SK-MEL-5 (cell line): ENCODE measurements at places on chromosomes 5 and 9.

DNA sequence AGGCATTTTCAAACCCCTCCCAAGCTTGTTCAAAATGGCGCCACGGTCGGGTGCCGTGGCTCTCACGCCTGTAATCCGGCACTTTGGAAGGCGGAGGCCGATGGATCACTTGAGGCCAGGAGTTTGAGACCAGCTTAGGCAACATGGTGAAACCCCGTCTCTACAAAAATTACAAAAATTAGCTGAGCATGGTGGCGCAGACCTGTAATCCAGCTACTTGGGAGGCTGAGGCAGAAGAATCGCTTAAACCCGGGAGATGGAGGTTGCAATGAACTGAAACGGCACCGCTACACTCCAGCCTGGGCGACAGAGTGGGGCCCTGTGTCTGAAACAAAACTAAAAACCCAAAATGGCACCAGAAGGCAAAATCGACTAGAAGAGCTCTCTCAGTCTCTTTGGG lies 142.0 kb downstream of the MTX3 start:
- DNase-seq = no peak

DNA sequence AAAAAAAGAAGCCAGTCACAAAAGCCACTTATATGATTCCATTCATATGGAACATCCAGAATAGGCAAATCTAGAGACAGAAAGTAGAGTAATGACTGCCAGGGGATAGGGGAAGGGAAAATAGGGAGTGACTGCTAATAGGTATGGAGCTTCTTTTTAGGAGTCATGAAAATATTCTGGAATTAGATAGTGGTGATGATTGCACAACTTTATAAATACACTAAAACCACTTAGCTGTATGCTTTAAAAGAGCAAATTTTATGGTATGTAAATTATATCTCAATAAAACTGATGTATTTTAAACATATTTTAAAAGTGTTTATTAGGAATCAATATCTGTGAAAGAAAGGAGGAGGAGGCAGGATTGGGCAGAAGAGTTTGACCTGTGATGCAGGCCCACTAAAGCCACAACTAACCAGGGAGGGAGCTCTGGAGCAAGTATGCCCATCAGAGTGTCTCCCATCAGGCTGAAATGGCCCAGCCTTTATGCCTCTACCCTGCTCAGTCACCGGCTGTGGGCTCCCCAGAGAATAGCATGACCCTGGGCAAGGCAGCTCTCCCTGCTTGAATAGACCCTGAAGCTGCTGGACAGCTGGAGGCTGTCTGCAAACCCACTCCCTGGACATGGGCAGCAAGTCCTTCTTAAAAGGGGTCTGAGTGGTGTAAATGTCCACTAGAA lies 96.0 kb upstream of the SLC44A1 start:
- peak; percentile 44 for DNase-seq

DNA sequence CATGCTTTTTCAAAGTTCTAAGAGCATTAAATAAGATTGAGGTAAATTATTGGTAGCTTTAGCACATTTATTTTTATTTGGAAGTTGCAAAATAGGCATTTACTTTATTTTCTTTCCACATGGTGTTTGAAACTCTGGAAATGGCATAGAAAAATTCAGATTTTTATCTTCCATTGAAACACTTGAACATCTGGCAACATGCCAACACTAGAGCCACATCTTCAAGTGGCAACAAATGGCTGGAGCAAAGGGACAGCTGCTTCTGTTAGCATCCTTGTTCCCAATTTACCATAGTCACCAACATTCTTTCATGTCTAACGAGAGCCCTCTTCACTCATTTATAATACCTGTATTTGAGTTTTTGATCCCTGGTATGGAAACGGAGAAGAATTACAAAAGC lies 539.9 kb downstream of the ZNF608 start:
- no peak for DNase-seq

DNA sequence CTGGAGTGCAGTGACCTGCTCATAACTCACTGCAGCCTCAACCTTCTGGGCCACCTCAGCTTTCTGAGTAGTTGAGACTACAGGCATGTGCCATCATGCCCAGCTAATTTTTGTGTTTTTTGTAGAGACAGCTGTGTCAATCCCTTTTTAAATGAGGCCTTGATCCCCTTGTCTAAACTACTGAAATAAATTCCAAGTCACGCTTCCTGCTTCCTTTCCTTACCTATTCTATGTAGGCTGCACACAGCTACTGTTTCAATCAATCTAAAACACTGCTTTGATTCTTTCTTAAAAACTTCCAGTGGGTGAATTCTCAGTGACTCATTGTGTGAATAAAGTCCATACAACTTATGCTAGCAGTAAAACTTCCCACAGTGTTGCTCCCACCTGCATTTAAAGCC lies 2.9 kb upstream of the C7 start:
- DNase-seq = peak; percentile 15

- DNase-seq = no peak
Observed at GRCh38 chr5:60514152-60514551, 185.8 kb downstream of the DEPDC1B start.

GRCh38 chr5:116574367-116575325 lies at the start of gene SEMA6A:
Gene SEMA6A (minus strand): TSS chr5:116574823. CDS start chr5:116504944, 69,879 bp downstream.
- peak; percentile 96 for DNase-seq

GRCh38 chr9:127189628-127190027 lies 67.2 kb upstream of the ANGPTL2 start:
- DNase-seq = no peak

- peak; percentile 65 for DNase-seq
Observed at GRCh38 chr5:32852535-32852934, 141.4 kb downstream of the NPR3 start.

DNA sequence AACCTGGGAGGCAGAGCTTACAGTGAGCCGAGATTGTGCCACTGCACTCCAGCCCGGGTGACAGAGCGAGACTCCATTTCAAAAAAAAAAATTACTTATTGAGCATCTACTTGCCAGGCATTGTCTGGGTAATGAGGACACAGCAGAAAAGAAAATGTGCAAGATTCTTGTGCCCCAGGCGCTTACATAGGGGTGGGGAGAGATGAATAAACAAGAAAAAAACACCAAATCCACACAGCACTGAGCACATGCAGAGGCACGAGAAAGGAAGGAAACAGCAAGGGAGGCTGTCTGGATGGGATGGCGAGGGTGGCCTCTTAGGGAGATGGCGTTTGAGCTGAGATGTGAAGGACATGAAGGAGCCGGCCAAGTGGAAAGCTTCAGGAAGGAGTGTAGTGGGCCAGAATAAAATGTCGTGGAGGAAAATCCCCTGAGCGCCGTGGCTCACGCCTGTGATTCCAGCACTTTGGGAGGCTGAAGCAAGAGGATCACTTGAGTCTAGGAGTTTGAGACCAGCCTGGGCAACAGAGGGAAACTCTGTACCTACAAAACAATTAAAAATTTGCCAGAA lies 13.9 kb downstream of the DYNC2I2 start:
- DNase-seq = no peak

GRCh38 chr5:148823871-148824270 lies 2.5 kb upstream of the ADRB2 start:
- no peak for DNase-seq

DNA sequence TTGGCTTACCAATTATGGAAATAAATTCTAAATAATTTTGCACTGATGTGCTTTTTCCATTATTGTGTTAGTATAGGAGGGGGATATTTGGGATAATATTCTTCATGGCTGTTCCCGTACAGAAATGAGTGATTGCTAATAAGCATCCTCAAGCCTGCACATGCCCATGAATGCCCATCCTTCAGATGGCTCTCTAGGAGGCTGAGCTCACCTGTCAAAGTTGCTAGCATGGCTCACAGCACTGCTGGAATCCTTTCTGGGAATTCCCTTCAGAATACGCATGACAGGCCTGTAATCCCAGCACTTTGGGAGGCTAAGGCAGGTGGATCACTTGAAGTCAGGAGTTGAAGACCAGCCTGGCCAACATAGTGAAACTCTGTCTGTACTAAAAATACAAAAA lies 124.1 kb downstream of the NXNL2 start:
- DNase-seq = no peak

DNA sequence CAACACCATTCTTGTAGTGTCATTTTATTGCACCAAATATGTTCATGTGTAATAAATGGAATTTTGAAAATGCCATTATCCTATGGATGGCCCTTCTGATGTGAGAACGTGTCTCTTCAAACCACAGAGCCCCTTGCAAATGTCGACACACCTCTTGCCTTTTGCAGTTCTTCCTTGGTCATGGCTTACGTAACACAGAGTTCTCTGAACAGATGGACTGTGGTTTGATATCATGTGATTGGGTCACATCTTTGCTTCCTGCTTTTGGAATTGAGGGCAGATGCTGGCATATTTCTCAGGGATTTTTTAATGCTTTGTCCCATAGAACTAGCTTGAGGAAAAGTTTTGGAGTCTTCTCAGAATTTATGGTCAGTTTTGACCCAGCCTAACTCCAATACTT lies 4.6 kb downstream of the TGFBR1 start:
- DNase-seq = peak; percentile 90

DNA sequence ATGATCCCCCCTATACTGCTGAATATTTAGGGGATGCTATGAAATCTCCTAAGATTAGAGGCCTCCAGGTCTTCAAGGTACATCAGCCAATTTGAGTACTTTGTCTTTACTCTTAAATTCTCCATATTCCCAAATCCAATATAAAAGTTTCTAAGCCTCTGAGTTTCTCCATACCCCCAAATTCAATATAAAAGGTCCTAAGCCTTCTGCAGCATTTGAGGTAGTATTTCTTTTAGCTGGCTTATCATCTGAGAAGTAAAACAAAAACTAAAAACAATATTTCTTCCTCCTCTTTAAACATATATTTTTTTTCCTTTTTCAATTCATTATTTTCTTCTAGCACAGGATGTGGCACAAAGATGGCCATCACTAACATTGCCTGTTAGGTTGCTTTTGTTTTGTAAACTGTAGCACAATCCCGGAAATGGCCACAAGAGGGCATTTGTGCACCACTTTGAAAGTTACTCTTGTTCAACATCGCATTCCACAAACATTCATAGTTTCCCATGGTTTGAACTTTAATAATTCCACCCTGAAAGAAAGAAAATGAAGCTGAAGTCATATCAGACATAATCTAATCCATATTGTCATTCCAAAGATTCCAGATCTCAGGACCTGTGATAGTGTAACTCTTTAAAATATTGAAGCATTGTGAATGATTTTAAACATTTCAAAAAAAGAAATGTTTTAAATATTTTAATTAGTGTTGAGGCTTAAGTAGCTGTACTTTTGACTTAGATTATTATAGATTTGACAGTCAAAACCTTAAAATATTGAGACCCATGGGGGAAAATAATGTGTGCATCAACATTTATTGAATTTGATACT lies 21.0 kb upstream of the SCGB3A2 start:
- peak; percentile 75 for DNase-seq

DNA sequence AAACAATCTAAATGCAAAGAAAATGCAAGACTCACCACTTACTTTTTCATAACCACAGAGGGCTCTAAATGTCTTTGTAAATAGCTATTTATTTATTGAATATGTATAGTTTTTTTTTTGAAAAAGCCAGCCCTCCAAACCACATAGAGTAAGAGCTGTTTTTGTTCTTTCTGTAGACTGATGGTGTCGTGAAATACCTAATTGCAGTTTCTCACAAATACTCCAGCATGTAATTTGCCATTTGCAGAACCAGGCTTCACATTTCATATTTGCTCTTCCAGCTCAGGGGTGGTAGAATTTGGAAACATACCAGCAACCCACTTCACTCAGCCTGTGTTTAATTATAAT lies 159.8 kb downstream of the TMC1 start:
- DNase-seq = no peak

DNA sequence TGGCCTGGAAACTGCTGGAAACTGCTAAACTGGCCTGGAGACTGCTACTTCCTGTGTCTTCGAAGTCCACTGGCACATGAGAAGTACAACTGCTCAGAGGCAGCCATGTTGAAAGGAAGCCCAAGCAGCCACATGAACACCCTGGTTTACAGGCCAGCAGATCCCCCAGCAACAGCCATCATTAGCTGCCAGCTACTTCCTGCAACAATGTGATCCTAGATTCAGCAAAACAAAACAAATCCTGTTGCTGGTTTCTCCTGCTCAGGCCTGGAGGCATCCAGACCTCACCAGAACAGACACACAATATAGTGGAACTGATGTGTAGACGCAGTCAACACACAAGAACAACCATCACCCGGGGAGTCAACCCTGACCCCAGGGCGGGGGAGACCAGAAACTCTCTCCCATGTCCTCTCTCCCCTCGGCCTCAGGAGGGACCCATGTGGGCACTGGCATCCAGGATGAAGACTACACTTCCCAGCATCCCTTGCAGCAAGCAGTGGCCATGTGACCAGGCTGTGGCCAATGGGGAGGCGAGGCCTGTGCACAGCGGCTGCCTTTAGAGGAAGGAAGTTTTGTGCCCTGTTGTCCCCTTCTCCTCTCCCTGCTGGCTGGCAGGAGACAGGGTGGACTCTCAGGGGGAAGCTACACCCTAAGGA lies 9.2 kb upstream of the LCN15 start:
- DNase-seq = peak; percentile 57

- DNase-seq = no peak
Observed at GRCh38 chr5:69013481-69013880, 80.3 kb upstream of the SLC30A5 start.

- DNase-seq = no peak
Observed at GRCh38 chr9:87464992-87465378, 32.7 kb upstream of the DAPK1 start.

DNA sequence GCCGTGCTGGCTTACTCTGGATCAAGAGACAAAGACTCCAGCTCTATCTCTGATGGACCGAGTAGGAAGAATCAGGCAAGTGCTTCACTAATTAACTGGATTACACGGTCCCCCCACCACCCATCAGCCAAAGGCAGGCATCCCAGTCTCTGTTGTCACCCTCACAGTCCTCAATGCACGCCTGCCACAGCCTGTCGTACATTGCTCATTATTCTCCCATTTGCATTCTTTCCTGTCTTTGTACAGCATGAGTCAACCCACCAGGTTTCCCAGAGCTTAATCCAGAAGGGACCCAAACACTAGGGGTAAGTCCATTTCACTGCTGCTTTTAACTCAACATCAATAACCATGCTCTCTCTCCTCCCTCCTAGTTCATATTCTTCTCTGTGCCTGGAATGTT lies 44.4 kb downstream of the PCA3 start:
- no peak for DNase-seq

DNA sequence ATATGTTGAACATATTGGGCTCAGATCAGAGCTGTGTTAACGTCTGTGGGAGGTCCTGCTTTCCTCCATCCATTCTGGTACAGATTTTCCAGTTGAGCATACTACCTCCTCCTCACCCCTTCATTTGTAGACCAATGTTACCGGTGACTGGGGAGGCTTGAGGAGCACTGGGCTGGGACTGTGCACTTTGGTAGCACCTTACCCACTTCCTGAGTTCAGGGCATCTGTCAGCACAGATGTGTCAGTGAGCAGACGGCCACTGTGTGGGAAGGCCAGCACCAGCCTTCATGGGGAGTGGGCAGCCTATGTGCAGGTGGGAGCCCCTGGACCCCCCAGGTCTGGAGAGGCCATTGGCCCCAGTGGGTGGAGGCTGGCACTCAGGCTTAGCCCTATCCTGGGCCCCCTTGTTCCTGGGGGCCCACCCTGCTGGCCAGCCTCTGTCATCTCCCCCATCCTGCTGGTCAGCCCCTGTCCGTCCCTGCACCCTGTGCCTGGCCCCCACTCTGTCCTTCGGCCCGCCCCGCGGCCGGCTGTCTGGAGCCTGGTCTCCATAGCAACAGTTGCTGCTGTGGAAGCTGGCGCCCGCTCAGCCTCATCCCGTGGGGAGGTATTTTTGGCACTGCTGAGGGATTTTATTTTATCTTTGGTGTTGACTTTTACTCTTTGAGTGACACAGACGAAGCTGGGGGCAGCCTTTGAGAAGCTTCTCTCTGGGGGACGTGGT lies 21.3 kb downstream of the WNK2 start:
- no peak for DNase-seq
